Activated B cell treated with CpG ODN at 0.5 μM for 24 hours (primary cell): ENCODE measurements at places on chromosomes 5 and 9. TPM values are rescaled to one million over a fixed set of nuclear protein-coding genes. Genes with fewer than 3 reads are reported as not detected.

GRCh38 chr5:56815658-56816545, 553 bp downstream of the MAP3K1 start:
- H3K4me3 ChIP-seq = peak overlapping the region; percentile 93
- H3K4me1 ChIP-seq = peaks cover 56% of the 10 kb centered on the region

GRCh38 chr9:121801579-121801978, 150.1 kb downstream of the DAB2IP start:
- H3K27ac ChIP-seq = no peak overlapping the region
- H3K4me1 ChIP-seq = no peaks in the 10 kb centered on the region
- peaks cover 5% of the 10 kb centered on the region for H3K27me3 ChIP-seq
- no peak overlapping the region for H3K4me3 ChIP-seq
- H3K36me3 ChIP-seq = no peaks in the 10 kb centered on the region
- no peak for DNase-seq

DNA sequence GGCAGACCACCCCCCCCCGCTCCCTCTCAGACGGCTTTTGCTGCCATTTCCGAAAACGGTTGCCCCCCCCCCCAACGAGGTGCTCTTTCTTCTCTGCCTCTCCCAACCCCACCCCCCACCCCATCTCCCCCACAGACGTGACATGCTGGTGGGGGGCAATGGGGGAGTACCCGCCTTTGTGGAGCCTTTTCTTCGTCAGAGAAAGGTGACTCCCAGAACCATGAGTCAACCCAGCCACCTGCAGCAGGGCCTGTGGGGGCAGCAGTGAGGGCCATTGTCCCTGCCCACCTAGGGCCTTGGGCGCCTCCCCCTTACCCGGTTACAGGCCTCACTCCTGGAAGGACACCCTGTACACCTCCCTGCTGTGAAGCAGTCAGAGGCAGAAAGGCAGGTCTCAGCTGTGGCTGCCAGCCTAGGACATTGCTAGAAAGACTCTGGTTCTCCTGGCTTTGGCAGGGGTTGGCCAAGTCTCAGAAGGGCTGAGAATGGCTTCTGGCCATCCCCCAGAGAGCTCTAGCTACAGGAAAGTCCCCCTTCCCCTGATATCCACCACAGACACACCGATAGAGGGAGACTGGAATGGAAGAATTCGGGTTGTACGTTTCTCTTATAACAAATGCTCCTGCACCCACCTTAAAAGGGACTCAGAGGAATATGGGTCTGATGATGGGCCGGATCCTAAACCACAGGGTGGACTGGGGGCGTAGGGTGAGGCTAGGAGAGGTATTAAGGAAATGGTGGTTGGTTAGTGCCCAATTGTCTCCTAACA, 2.2 kb downstream of the DNAJB5 start:
- H3K4me1 ChIP-seq = peaks cover 59% of the 10 kb centered on the region
- no peak for DNase-seq
- H3K4me3 ChIP-seq = peak overlapping the region; percentile 24
- H3K36me3 ChIP-seq = peaks cover 8% of the 10 kb centered on the region
- peak overlapping the region; percentile 56 for H3K27ac ChIP-seq
- H3K27me3 ChIP-seq = peaks cover 2% of the 10 kb centered on the region

DNA sequence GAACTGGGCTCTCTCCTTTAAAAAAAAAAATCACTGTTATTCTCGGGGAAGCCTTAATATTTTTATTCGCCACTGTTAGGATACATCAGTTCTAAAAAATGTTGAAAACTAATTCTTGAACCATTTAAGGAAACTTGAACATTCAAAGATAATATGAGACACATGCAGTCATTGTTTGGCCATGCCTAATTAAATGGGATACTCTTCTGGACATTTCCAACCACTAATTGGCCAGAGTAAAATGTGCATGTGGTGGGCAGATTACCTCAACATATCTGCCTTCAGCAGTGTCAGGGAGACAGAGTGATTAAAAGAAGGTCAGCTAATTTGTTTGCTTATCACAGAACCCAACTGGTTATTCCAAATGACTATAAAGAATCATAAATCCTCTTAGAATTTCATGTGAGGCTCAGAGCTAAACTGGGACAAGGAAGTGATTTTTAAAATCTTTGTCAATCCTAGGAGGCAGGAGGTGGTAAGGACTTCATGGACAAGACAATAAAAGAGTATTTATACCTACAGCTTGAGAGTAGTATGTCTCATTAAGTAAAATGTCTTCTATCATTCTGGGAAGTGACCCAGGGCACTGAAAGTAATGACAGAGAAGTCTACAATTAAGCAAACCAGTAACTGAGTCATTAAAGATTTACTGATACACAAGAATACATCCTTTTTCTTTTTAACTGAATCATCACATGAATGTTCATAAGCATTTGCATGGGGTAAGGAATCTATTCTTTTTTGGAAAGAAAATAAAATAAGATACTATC, 242.9 kb upstream of the TRPM3 start:
- H3K36me3 ChIP-seq = no peaks in the 10 kb centered on the region
- peaks cover 2% of the 10 kb centered on the region for H3K27me3 ChIP-seq
- no peak for DNase-seq
- H3K27ac ChIP-seq = no peak overlapping the region
- H3K4me1 ChIP-seq = no peaks in the 10 kb centered on the region

DNA sequence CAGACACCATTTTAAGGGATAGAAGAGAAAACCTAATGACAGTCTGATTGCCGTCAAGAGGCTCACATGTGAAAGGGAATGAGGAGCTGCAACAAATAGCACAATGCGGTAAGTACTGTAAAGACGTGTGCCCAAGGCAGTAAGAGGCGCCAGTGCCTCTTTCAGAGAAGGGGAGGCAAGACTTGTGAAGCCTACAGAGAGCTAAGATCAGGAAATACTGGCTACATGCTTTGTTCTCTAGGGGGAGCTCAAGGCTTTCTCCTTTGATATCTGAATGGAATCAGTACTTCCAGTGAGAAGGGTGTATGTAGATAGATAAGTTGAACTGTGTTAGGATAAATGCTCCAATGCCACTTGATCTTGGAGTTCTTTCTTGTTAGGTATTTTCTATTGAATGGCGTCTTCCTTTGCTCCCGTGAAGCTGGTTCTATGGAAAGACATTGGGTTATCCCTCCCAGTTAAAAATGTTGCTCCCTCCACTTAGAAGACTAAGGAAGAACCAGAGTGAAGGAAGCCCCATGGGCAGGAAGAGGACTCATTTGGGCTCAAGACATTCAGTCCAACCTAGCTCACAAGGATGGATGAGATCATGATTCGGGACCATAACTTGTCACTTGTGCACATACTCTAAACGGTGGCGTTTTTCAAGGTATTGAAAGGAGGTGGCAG, 23.5 kb upstream of the ALDOB start:
- H3K27ac ChIP-seq = no peak overlapping the region
- no peaks in the 10 kb centered on the region for H3K36me3 ChIP-seq
- H3K4me3 ChIP-seq = no peak overlapping the region
- H3K4me1 ChIP-seq = no peaks in the 10 kb centered on the region

- H3K4me1 ChIP-seq = no peaks in the 10 kb centered on the region
- H3K27me3 ChIP-seq = no peaks in the 10 kb centered on the region
- H3K27ac ChIP-seq = no peak overlapping the region
- H3K36me3 ChIP-seq = peaks cover 21% of the 10 kb centered on the region
Observed at GRCh38 chr5:10674096-10674495, 86.9 kb downstream of the DAP start.

DNA sequence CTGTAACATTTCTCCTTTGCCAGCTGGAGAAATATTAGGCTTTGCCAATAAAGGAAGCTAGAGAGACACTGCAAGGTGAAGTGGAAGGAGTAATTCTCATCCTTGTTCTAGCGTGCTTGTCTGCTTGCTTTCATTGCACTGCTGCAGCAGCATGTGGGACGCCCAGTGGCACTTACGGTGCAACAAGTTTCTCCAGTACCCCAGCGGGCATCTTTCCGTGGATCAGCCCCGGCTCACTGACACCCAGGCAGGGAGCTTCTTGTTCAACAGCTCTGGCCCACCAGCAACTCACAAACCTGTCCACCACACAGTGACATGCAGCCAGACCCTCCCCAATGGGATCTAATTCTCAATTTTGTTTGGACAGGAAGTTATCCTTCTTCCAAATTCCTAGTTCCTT, 233.2 kb downstream of the GLIS3 start:
- DNase-seq = no peak
- no peak overlapping the region for H3K4me3 ChIP-seq
- no peaks in the 10 kb centered on the region for H3K27me3 ChIP-seq
- no peaks in the 10 kb centered on the region for H3K4me1 ChIP-seq

DNA sequence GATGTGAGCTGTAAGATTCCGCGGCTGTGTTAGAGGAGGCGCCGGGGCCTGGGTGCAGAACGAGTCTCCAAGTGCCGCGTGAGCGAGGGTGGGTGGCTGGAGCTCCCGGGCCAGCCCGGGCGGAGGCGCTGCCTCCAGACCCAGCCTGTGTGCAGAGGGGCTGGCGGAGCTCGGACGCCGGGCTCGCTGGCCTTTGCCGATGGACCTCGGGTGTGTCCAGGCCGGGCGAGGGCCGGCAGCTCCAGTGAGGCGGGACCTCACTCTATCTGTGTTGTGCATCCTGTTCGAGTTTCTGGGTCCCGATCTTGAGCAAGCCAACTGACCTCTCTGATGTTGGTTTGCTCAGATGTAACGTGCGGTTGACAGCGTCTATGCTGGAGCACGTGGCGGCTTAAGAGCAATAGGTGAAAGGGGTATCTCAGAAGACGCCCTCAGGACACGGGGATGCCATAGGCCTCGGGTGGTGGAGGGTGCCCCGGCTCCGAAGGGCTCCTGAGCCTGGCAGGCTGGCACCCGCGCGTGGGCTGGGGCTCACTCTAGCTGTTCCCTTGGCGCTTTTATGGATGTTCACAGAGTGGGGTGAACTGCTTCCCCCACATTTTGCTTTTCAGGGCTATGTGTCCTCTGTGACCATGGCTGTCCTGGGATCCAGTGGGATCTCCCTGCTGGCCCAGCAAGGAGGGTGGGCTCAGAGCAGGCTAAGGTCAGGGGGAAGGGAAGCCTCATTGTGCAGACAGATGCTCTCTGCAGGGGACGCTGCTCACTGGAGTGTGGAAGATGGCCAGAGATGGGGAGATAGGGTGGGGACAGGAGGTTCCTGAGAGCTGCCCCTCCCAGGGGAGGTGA, 69.8 kb downstream of the MRPL36 start:
- DNase-seq = no peak
- no peak overlapping the region for H3K27ac ChIP-seq
- H3K36me3 ChIP-seq = no peaks in the 10 kb centered on the region
- H3K4me1 ChIP-seq = no peaks in the 10 kb centered on the region
- H3K27me3 ChIP-seq = peaks cover 6% of the 10 kb centered on the region

GRCh38 chr9:125617087-125617486, 89.9 kb downstream of the MAPKAP1 start:
- peaks cover 5% of the 10 kb centered on the region for H3K36me3 ChIP-seq
- peaks cover 11% of the 10 kb centered on the region for H3K4me1 ChIP-seq
- no peak for DNase-seq
- H3K27ac ChIP-seq = no peak overlapping the region

- no peak for DNase-seq
- H3K4me3 ChIP-seq = no peak overlapping the region
Observed at GRCh38 chr9:6029604-6030274, 14.3 kb upstream of the RANBP6 start.

- H3K4me3 ChIP-seq = no peak overlapping the region
- no peaks in the 10 kb centered on the region for H3K36me3 ChIP-seq
- no peak for DNase-seq
- peaks cover 5% of the 10 kb centered on the region for H3K27me3 ChIP-seq
- H3K27ac ChIP-seq = no peak overlapping the region
- H3K4me1 ChIP-seq = peaks cover 20% of the 10 kb centered on the region
Observed at GRCh38 chr5:36392818-36393217, 91.1 kb upstream of the RANBP3L start.

- H3K4me1 ChIP-seq = no peaks in the 10 kb centered on the region
- no peak overlapping the region for H3K4me3 ChIP-seq
- no peak for DNase-seq
- no peak overlapping the region for H3K27ac ChIP-seq
- peaks cover 1% of the 10 kb centered on the region for H3K27me3 ChIP-seq
Observed at GRCh38 chr5:113195251-113195650, 218.7 kb downstream of the DCP2 start.

- no peaks in the 10 kb centered on the region for H3K4me1 ChIP-seq
- H3K27me3 ChIP-seq = no peaks in the 10 kb centered on the region
- no peak overlapping the region for H3K4me3 ChIP-seq
- H3K27ac ChIP-seq = no peak overlapping the region
Observed at GRCh38 chr5:132074091-132074771, 642 bp downstream of the CSF2 start.

GRCh38 chr5:138659121-138659520, 83.9 kb upstream of the HSPA9 start:
- H3K27ac ChIP-seq = no peak overlapping the region
- peaks cover 19% of the 10 kb centered on the region for H3K27me3 ChIP-seq
- no peak overlapping the region for H3K4me3 ChIP-seq
- H3K36me3 ChIP-seq = no peaks in the 10 kb centered on the region
- H3K4me1 ChIP-seq = peaks cover 44% of the 10 kb centered on the region

- H3K27me3 ChIP-seq = no peaks in the 10 kb centered on the region
- peak; percentile 88 for DNase-seq
- H3K36me3 ChIP-seq = peaks cover 26% of the 10 kb centered on the region
- H3K4me3 ChIP-seq = peak overlapping the region; percentile 94
- H3K4me1 ChIP-seq = peaks cover 48% of the 10 kb centered on the region
Observed at GRCh38 chr9:6007058-6007769, 8.2 kb downstream of the RANBP6 start.

DNA sequence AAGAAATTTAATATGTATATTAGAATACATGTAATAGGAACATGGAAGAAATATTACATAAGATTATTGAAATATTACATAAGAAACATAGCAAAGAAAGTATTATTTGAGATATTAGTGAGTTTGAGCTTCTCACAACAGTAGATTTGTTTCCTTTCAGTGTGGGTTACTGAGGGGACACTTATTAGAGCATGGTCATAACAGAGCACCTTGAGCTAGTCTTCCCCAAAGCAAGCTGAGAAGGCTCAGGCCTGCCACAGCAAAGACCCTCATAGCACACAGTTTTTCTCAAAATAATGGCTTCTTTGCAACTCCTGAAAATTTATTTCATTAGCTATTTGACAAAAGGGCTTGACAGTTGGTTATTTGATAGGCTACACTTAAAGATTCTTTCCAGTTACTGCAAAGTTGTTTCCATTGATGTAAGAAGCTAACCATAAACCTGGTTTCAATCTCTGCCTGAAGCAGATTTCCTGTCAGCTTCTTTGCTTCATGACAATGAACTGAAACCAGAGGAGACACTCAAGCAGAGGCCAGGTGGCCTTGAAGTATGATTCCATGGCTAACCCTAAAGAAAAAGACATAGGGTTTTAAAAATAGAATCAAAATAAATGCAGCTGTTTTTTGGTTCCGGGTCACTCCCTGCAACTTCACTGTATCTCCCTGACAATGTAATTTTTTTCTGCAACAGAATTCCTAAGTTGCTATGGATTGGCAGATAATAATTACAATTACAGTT, 68.6 kb downstream of the ERMP1 start:
- peaks cover 93% of the 10 kb centered on the region for H3K36me3 ChIP-seq
- DNase-seq = no peak
- peaks cover 10% of the 10 kb centered on the region for H3K4me1 ChIP-seq
- no peak overlapping the region for H3K27ac ChIP-seq

GRCh38 chr5:158819095-158819494, 280.6 kb downstream of the EBF1 start:
- H3K27ac ChIP-seq = peak overlapping the region; percentile 95
- peak overlapping the region; percentile 75 for H3K4me3 ChIP-seq
- H3K27me3 ChIP-seq = no peaks in the 10 kb centered on the region
- peaks cover 99% of the 10 kb centered on the region for H3K4me1 ChIP-seq

- H3K4me1 ChIP-seq = no peaks in the 10 kb centered on the region
- DNase-seq = no peak
- H3K4me3 ChIP-seq = no peak overlapping the region
- H3K36me3 ChIP-seq = no peaks in the 10 kb centered on the region
Observed at GRCh38 chr5:152644029-152644728, 239.1 kb upstream of the NMUR2 start.

GRCh38 chr9:86891091-86891490, 56.2 kb downstream of the GAS1 start:
- no peak overlapping the region for H3K27ac ChIP-seq
- H3K4me3 ChIP-seq = no peak overlapping the region
- DNase-seq = no peak

The PCDHGA8 gene
- total RNA-seq = 0.54 and 0.69 TPM in 2 replicates

The GRM6 gene
- not detected in 2 replicates for total RNA-seq

The FST gene
- not detected in 2 replicates for total RNA-seq

The ISOC1 gene
- total RNA-seq = 9.9 and 10.7 TPM in 2 replicates

The SH3PXD2B gene
- 0.02 TPM in 1 of 2 replicates, not detected in the other for total RNA-seq
